ENCODE measurements at places on chromosomes 7 and 10.

DNA sequence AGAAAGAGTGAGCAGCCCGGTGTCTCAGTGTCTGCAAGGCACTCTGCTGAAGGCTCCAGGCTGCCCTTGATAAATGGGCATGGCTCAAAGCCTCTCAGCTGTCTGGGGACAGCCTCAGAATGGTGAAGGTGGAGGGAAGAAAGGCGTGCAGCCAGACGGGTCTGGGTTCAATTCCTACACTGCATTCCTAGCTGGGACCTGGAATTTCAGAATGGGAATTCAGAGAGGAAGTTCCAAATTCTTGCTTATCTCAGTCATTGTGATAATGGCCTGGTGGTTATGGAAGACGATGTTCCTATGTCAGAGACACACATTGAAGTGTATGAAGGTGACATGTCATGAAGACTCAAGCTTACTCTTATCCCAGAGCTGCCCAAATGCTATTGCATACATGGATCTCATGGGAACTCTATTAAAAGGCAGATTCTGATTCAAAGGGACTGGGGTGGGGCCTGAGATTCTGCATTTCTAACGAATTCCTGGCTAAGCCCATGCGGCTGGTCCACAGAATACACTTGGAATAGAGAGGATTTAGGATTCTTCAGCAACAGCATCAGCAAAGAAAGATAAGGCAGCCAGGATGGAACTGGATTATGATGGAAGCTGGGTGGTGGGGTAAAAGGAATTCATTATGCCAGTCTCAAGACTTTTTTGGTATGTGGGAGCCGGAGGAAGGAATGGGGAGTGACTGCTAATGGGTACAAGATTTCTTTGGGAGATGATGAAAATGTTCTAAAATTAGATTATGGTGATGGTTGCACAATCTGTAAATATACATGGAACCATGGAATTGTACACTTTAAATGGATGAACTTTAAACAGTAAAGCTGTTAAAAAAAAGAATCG is 82.6 kb upstream of the ZMIZ1 start:
- DNase-seq, result no peak

GRCh38 chr10:118732245-118733165 is 22.3 kb downstream of the CACUL1 start:
- DNase-seq, result no peak

DNA sequence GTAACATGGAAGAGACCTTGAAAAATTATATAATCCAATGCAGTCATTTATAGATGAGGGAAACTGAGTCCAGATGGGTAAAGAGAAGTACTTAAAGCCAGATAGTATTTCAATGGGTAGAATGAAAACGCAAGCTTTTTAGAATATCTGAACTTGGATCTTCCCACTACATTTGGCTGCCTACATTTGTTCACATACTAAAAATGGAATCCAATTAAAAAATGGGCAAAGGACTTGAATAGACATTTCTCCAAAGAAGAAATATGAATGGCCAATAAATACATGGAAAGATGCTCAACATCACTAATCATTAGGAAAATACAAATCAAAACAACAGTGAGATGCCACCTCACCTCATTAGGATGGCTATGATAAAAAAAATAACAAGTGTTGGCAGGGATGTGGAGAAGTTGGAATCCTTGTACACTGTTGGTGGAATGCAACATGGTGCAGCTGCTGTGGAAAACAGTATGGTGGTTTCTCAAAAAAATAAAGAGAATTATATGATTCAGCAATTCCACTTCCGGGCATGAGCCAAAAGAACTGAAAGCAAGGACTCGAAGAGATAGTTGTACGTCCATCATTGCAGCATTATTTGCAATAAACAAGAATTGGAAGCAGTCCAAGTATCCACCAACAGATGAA is 188.0 kb downstream of the FRMD4A start:
- no peak for DNase-seq

GRCh38 chr7:102286237-102287110 is at the start of gene SH2B2:
Gene SH2B2 (plus strand): TSS chr7:102286868. CDS start chr7:102300551, 13,683 bp downstream.
- no peak for DNase-seq

GRCh38 chr7:42730586-42730985 is 181.3 kb downstream of the C7orf25 start:
- DNase-seq, result no peak

GRCh38 chr10:76778914-76779795 is 858.5 kb downstream of the KCNMA1 start:
- DNase-seq, result no peak

- no peak for DNase-seq
Measured at GRCh38 chr7:105621617-105622016, 40.3 kb upstream of the EFCAB10 start.

- no peak for DNase-seq
Measured at GRCh38 chr10:18545621-18546305, 105.6 kb downstream of the NSUN6 start.

- no peak for DNase-seq
Measured at GRCh38 chr10:125662584-125662983, 20.4 kb downstream of the TEX36 start.

DNA sequence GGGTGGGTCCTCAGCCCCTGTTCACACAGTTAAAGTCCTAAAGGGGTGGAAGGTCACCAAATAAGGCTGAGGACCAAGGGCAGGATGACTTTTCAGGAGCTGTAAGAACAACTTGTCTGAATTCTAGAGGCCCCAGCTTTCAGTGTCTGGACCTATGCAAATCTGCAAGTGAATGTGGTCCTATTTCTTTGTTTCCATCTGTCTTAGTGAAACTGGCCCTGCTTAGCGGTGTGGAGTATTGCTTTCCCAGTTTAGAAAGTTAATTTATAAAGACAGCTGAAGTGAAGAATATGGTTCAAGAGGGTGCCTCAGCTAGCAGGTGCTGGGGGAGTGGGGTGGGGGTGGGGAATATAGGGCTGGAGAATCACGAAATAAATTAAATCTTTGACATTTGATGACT is 40.1 kb downstream of the HHEX start:
- DNase-seq, result peak; percentile 43

- no peak for DNase-seq
Measured at GRCh38 chr10:69451784-69452251, 553 bp downstream of the TSPAN15 start.

- no peak for DNase-seq
Measured at GRCh38 chr7:111588065-111588433, 25.8 kb upstream of the IMMP2L start.

- no peak for DNase-seq
Measured at GRCh38 chr7:20794676-20795075, 8.0 kb upstream of the SP8 start.

DNA sequence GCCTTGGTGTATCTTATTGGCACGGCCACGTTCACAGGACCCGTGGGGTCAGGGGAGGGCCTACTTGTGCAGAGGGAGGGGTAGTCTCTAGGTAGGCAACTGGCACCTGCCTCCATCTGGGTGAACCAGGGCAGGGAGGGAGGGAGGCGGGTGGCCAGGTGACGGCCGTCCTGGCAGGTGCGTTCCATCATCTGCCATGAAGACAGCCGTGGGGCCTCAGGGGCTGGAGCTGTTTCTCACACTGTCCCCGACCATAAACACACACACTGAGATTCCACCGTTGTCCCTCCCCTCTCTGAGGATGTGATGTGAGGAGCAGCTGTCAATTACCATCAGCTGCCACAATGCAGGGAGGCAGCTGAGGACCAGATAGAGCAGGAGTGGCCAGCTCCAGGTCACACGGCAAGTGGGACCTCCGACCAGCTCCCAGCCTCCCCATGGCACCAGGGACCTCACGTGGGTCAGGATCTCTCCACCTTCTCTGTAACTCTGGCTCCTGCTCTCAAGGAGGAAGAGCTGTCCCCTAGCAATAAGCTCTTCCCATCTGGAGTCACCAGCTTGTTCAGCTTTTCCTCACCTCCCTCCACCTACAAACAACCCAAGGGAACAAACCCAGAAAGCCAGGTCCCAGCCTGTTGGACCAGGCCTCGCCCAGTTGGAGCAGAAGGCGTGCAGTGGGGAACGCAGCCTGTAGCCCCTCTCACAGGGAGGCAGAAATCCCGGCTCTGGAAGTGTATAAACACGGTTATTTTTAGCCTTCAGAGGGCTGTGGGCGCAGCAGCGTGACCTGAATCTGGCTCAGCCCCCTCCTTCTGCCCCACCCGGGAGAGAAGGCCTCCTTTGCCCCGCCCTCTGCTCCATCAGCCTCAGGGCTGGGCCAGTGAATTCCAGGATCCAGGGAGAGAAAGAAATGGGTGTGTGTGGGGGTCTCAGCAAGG is 33.1 kb downstream of the ZMIZ1 start:
- DNase-seq, result no peak

GRCh38 chr7:116194115-116194514 is 16.2 kb upstream of the TES start:
- no peak for DNase-seq

DNA sequence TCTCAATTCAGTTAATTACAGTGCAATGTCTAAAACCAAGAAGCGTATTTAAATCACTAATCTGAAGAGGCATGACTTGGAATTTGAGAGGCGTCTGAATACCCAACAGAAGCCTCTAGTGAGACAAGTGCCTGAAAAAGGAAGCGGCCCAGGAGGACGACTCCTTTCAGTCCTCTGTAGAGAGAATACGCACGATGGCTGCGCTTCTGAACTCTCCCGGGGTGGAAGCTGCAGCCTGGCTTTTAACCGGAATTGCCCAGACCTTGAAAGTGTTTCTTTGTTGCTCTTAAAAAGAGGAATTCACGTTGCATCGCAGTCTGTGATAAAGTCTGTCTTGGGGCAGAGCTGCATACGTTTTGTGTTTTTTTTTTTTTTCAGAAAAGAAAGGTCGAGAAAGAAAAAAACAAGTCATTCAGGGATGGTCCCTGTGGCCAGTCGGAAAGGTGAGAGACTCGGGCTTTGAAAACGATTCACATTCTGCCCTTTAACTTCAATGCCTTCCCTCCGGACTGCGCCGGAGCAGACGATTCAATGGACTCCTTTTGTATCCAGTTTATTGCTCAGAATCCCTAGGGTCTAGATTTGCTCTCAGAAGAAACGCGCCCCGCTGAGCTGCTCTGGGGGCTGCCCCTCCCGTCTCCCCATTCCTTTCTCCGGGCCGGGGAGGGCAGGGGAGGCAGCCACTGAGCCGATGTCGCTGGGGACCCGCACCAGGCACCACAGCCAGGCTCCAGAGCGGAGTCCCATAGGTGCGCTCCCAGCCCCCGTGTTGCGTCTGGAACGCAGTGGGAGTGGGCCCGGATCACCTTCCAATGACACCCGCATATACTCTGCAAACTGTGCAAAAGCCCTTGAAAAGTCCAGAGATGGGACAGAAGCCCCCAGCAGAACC is 994 bp upstream of the PTF1A start:
- no peak for DNase-seq

DNA sequence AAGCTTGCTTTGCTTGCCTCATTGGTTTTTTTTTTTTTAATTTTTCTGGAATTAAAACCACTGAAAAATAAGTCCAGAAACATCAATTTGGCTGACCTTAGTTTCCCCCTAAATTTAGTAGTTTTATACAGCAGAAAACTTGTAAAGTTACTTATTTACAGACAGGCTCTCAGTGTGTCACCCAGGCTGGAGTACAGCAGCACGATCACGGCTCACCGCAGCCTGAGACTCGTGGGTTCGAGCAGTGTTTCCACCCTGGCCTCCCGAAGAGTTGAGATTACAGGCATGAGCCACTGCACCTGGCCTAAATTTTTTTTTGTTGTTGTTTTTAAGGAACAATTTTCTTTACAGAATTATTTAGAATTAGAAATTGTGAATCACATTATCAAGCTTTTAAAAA is 250.5 kb downstream of the SDK1 start:
- DNase-seq, result no peak

DNA sequence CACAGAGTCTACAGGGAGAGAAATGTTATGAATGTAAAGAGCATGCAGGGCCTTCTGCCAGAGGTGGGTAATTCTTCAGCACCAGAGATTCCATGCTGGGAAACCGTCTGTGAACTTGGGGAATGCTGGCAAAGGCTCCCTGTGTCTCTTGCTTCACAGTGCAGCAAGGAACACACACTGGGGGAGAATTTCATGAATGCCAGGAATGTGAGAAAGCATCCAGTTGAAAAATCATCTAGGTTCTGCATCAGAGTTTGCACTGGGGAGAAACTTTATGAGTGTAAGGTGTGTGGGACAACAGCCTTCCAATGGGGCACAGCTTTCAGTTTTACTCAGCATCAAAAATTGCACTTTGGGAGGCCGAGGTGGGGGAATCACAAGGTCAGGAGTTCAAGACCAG is 224.3 kb upstream of the IGFBP3 start:
- no peak for DNase-seq

DNA sequence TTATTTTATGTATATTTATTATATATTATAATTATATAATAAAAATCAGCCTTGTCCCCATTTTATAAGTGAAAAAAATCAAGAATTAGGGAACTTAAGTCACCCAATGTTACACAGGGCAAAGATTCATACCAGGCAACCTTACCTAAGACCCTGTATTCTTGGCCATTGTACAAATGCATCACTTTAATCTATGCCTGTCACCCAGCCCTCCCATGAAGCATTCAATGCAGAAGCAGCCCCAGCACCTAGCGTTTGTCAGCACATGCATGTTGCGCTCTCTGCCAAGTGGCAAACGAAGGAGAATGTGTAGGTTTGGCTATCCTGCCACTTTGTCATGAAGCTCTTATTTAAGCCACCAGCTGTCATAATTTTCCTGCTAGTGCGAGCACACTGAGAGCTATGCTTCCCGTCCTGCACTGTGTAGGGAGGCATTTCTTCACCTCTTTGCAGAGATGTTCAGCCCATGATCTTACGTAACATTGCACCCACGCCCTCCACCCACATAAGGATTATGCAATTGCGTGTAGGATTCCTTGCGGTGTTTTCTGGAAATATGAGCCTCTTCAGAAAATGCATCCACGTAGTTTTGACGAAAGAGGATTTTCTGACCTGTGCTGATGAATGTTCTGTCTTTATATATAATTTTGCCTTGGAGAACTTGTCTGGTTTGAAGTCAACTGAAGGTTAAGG is 7.7 kb upstream of the COBL start:
- DNase-seq, result no peak

Data from GM19239 (cell line).